DMS 273 treated with DMSO at 0.1 percent for 48 hours (cell line): ENCODE measurements at places on chromosomes 2 and 18.

DNA sequence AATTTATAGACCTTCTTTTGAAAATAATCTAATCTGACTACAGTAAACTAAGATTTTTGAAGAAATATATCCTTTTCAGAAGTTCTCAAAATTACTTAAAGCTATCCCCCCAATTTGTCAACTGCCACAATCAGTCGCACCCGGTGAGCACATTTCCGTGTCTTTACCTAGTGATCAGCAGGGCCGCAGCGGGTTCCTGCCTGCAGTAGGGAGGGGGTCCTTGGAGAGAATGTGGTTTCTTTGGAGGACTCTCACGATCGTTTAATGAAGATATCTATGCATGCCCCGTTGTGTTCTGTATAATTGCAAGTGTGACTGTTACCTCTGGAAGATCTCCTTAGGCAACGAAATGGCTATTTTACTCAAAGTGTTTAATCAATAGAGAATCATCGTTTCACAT is 251.9 kb upstream of the RAB12 start:
- no peak for DNase-seq

GRCh38 chr18:61435064-61435652 is 101.9 kb downstream of the CDH20 start:
- DNase-seq, result no peak

DNA sequence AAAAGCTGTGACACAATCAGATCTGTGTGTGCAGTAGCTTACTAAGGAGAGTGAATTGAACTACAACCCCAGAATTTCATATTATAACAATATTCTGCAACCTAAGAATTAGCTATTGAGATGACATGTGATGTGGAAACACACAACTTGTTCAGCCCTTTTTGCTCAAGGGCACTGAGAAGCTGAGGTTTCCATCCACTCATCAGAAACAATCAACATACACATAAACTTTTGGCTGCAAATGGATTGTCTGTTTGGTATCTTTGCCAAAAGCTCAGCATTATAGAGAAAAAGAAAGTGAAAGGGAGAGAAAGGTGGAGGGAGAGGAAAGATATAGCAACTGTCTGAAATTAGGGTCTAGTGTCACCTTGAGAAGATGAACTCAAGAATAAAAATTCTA is 117.2 kb upstream of the KLF7 start:
- no peak for DNase-seq

DNA sequence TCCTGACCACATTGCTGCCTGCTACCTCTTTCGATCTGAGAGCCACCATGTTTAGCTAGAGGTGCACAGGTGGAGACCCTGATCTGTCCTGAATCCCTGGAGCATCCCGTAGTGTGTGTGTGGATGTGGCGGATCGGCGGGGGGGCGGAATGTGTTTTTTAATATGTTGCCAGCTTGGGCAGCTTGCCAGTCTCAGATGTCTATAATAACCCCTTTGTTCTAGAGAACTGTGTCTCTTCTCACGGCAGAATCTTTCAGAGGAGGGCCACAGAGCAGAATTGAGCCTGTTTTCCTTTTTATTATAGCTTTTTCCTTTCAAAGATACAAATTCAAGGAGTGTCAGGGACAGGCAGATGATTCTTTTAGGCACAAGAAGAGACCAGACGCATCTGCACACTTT is 934.1 kb upstream of the KLHL29 start:
- no peak for DNase-seq

GRCh38 chr2:56357655-56358295 is 174.0 kb downstream of the CCDC85A start:
- no peak for DNase-seq
